ENCODE measurements at places on chromosomes 11 and 22. TPM values are rescaled to one million over a fixed set of nuclear protein-coding genes. Genes with fewer than 3 reads are reported as not detected.
A peak's percentile ranks its signal among the peaks of the same experiment; 100 is the strongest.

- H3K27ac ChIP-seq = peak overlapping the region; percentile 29
- H3K27me3 ChIP-seq = no peaks in the 10 kb centered on the region
- peaks cover 47% of the 10 kb centered on the region for H3K36me3 ChIP-seq
- no peak overlapping the region for H3K4me3 ChIP-seq
- no peak for DNase-seq
- H3K4me1 ChIP-seq = peaks cover 4% of the 10 kb centered on the region
These were observed 47.0 kb upstream of the ADORA2A start for GRCh38 chr22:24380220-24380904.

- H3K27ac ChIP-seq = peak within 1 kb of the TSS; percentile 95
- peak within 1 kb of the TSS; percentile 75 for H3K4me3 ChIP-seq
- H3K27me3 ChIP-seq = peaks cover 13% of the 10 kb centered on the region
- DNase-seq = peak; percentile 83
These were observed at the start of gene TYMP for GRCh38 chr22:50529897-50530579. TSS of gene TYMP (minus strand) at chr22:50530012. CDS start at chr22:50529709, 303 bp downstream.

- no peak for DNase-seq
- H3K27ac ChIP-seq = no peak overlapping the region
- no peaks in the 10 kb centered on the region for H3K36me3 ChIP-seq
- H3K4me3 ChIP-seq = no peak overlapping the region
These were observed 269.0 kb downstream of the ST3GAL4 start for GRCh38 chr11:126624506-126624905.

Gene SEPTIN3
- polyA plus RNA-seq = 0.03 TPM

Gene MPPED2
- polyA plus RNA-seq = 6.1 TPM

Gene ANKK1
- polyA plus RNA-seq = 0.06 TPM

DNA sequence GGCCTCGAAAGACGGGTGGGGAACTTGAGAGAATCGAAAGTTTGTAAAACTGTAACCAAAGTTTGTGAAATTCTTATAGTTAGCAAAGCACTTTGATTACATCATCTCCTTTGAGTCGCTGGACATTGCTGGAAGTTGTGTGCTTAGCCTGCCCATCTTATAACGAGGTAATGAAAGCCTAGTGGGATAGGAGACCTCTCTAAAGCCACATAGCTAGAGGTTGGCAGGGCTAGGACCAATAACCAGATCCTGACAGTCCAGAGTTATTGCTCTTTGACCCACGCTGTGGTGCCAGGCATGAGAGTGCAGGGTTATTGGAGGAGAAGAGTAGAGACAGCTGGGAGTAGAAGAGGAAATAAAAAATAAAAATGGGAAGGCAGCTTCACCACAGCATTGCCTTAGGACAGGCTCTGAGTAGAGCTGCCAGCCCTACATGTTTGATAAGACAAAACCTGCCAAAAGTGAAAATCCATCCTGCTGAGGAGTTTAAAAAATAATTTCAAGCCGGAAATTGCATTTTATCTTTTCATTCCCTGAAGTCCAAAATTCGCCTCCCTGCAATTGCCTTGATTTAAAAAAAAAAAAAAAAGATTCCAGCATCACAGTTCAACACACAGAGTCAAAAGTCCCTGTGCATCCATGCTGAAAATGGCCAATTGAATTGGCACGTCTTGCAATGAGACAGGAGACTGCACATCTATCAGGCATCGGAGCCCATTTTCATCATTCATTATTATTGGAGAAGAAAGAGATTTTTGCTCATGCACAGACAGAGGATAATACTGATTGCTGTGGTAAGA is 225.5 kb upstream of the POU2AF2 start:
- H3K27me3 ChIP-seq = no peaks in the 10 kb centered on the region
- DNase-seq = no peak
- peaks cover 34% of the 10 kb centered on the region for H3K4me1 ChIP-seq
- H3K4me3 ChIP-seq = no peak overlapping the region
- peak overlapping the region; percentile 8 for H3K27ac ChIP-seq

DNA sequence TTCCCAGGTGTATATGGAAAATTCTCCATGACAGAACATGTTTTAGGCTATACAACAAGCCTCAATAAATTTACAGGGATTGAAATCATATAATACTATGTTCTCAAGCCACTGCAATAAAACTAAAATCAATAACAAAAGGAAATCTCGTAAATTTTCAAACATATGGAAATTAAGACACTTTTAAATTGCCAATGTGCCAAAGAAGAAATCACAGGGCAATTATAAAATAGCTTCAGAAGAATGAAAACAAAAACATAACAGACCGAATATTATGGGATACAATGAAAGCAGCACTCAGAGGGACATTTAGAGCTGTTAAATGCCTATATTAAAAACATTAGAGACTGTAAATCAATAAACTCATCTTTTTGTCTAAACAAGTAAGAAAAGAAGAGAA is 555.7 kb upstream of the B3GAT1 start:
- H3K4me3 ChIP-seq = no peak overlapping the region
- DNase-seq = no peak
- H3K36me3 ChIP-seq = no peaks in the 10 kb centered on the region
- H3K27ac ChIP-seq = no peak overlapping the region

Gene E2F8
- 0.73 TPM for polyA plus RNA-seq

GRCh38 chr11:112817376-112817775 is 143.8 kb upstream of the NCAM1 start:
- no peak overlapping the region for H3K4me3 ChIP-seq
- H3K4me1 ChIP-seq = no peaks in the 10 kb centered on the region
- H3K36me3 ChIP-seq = no peaks in the 10 kb centered on the region
- DNase-seq = no peak
- H3K27ac ChIP-seq = no peak overlapping the region
- no peaks in the 10 kb centered on the region for H3K27me3 ChIP-seq
